Nucleus accumbens (tissue), 56 donors: ENCODE measurements at places on chromosomes 4 and X.

- DNase-seq = no peak
Measured at GRCh38 chr4:23438764-23439163, 451.1 kb downstream of the PPARGC1A start.

DNA sequence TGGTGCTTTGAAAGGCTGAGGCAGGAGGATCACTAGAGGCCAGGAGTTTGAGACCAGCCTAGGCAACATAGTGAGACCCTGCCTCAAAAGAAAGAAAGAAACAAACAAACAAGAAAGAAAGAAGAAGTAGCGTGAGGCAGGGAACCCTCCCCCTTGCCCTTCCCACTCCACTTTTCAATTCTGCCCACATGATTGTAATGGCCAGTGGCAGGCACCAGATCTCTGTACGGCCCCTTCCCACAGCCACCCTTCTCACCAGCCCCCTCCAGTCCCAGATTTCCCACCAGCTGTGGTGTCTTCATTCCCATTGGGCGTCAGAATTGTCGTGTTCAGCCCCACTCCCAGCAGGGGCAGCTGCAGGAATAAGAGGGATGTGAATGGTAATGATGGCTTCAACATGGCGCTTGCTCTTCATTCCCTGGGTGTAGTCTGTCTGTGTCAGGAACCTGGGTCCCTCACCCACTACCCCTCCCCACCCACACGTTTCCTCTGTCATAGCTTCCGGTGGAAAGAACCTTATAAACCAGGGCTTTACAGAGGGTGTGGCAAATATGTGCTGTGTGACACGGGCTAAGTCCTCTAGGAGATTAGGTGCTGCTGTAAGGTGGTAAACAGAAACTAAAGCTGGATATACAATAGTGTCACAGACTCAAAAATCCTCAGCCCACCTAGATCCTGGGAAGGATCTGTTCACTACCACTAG is at the start of gene IL2RG:
Gene IL2RG, minus strand, starts transcription at position 437 of the 703 bp plus-strand sequence. Its CDS starts 38 bp downstream, at position 399.
- no peak for DNase-seq

- no peak for DNase-seq
Measured at GRCh38 chr4:105122350-105122749, 24.3 kb upstream of the TET2 start.

DNA sequence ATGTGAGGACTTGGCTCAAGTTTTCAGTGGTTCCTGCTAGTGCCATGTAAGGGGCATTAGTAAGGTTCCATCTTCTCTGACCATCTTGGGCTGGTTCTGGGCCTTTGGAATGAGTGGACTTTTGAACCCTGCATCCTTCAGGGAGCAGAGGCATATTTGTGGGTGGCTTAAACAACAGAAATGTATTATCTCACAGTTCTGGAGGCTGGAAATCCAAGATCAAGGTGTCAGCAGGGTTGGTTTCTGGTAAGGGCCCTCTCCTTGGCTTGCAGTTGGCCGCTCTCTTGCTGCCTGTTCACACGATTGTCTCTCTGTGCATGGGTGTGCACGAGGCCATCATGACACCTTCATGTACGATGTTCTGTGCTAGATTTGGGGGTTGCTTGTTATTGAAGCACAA is 21.3 kb downstream of the CCKAR start:
- no peak for DNase-seq

GRCh38 chr4:111639876-111640275 is 505.4 kb upstream of the FAM241A start:
- no peak for DNase-seq

- DNase-seq = no peak
Measured at GRCh38 chrX:97330151-97330550, 446.4 kb downstream of the RPA4 start.

DNA sequence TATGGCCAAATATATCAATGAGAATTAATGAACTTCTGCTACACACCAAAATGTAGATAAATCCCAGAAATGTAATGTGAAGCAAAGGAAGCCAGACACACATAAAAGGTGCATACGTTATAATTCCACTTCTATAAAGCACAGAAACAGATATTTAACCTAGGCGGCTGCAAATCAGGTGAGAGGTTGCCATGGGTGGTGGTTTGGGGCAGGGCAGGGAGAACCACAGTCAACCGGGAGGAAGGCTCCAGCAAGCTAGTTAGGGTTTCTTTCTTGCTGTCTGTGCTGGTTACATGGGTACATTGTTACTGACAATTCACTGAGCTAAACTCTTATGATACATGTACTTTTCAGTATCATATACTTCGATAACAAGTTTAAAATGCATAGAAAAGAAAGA is 9.7 kb upstream of the PPARGC1A start:
- DNase-seq = no peak

DNA sequence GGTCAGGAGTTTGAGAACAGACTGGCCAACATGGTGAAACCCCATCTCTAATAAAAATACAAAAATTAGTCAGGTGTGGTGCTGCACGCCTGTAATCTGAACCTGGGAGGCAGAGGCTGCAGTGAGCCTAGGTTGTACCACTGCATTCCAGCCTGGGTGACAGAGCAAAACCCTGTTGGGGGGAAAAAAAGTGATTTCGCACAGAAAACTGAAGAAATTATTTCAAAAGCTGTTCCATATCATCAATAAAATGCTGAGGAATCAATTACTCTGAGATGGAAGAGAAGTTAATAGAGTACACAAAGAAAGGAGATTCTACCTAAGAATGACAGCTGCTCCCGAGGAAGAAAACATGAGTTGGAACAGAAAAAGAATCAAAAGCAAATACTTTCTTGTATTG is 95.9 kb downstream of the PDGFC start:
- DNase-seq = no peak

- no peak for DNase-seq
Measured at GRCh38 chrX:1172496-1172895, 40.0 kb downstream of the CRLF2 start.

GRCh38 chr4:86938771-86939520 is 4.1 kb downstream of the AFF1 start:
- no peak for DNase-seq

GRCh38 chrX:66015900-66016689 is 23.8 kb downstream of the VSIG4 start:
- DNase-seq = no peak

DNA sequence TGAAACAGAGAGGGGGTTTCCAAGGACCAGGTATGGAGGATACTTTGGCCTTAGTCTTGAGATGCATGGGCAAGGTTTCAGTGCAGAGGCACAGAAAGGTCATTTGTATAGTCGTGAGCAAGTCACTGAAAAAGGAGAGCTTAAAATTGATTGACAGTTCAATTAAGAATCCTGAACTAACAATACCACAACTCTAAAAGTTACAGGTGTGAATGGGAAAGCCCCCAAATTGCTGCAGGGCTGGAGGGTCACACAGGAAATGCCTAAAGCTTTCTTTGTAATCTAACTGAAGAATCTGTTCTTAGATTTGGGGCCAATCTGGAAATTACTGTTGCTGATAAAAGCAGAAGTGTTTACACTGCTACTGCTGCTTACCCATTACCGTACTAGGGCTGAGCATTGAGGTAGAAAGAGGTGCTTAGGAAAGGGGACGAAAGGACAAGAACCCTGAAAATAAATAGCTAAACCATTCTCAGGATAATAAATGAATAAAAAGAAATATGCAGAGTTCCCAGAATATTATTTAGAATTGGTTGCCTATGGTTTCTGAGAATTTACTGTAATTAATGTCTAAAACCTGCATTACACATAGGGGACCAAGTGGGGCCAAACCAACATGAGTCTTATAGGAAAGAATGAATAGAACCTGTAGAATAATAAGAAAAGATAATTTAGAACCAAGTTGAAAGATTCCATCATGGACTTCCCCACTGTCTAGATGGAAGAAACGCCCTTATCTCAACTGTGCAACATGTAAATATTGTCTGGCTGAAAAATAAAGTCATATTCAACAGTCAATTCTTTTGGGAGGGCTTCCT is 91.9 kb upstream of the PPP1R2C start:
- DNase-seq = no peak

GRCh38 chr4:169611991-169612870 is at the start of gene NEK1:
Gene NEK1 (minus strand): TSS chr4:169612583. CDS start chr4:169602630, 9,953 bp downstream.
- peak; percentile 89 for DNase-seq

GRCh38 chr4:4913147-4913561 is 53.7 kb downstream of the MSX1 start:
- DNase-seq = no peak

DNA sequence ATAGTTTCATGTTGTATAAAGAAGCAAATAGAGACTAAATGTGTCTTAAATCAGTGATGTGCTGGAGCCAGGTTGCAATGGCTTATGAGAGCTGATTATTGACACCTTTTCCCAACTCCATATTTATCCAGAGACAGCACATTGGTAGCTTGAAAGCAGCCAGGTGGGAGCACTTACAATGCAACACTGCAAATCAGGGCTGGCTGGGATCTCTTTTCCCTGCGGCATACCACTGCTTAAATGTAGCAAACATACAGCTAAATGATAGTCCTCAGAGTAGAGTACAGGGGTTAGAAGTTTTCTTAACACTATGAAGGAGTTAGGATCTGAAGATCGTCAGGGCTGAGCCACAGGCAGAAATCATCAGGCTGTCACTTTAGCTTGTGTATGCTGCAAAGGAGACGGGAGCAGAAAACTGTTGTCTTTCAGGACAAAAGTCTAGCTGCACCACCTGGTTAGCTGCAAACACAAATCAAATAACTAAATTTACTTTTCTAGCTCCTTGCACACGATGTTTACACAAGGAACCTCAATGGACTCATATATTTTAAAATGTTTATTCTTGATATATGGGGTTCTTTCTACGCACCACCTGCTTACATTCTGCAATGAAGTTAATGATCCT is 527.3 kb downstream of the TLL1 start:
- no peak for DNase-seq

DNA sequence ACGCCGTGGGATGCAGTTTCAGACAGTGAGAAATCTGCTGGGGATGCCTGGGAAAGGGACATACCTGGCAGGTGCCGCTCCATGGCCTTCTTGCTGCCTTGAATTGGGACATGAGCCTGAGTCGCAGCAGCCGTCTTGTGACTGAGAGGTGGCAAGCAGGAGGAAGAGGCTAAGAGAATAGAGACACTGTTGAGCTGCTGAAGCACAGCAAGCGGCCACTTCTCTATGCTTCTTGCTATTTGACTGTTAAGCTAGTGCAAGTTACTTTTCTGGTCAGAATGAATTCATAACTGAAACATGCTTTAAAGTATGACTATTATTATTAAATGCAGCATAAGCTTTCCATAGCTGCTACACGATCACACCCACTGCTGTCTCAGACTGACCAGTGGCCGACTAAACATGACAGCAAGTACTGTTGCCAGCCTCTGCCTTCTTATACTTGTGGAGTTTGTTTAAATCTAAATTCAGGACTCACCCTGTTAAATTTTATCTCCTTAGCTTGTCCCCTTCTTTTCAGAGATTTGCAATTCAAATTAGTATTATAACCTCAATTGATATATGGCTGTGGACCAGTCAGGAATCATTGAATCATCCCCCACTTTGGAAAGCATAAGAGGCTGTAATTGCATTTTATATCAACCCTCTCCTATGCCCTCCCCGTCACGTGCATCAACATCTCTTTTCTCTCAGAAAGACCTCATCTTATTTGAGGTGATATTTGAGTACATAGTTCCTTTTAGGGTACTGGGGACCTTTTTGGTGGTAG is 24.8 kb upstream of the ACSL1 start:
- no peak for DNase-seq

- DNase-seq = no peak
Measured at GRCh38 chrX:19392703-19393102, 49.0 kb downstream of the PDHA1 start.

DNA sequence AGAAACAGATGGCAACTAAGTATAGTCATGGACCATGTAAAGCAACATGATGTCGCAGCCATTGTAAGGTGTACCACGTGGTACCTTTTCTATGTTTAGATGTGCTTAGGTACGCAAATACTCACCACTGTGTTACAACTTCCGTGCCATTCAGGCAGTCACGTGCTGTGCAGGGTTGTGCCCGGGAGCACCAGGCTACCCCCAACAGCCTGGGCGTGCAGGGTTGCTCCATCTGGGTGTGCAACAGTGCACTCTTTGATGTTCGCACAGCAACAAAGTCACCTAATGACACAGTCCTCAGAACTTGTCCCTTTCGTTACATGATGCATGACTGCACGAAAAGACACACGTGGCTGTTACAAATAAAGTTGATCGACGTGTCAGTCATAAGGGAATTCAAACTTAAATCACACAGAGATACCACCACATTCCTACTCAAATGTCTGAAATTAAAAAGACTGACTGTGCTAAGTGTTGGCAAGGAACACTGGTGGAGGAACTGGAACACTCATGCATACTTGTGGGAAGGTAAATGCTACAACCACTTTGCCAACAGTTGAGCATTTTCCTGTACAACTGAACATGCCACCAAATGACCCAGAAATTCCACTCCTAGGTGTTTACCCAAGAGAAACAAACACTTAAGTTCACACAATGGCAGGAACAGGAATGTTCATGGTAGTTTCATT is 24.3 kb downstream of the CPLX1 start:
- no peak for DNase-seq

DNA sequence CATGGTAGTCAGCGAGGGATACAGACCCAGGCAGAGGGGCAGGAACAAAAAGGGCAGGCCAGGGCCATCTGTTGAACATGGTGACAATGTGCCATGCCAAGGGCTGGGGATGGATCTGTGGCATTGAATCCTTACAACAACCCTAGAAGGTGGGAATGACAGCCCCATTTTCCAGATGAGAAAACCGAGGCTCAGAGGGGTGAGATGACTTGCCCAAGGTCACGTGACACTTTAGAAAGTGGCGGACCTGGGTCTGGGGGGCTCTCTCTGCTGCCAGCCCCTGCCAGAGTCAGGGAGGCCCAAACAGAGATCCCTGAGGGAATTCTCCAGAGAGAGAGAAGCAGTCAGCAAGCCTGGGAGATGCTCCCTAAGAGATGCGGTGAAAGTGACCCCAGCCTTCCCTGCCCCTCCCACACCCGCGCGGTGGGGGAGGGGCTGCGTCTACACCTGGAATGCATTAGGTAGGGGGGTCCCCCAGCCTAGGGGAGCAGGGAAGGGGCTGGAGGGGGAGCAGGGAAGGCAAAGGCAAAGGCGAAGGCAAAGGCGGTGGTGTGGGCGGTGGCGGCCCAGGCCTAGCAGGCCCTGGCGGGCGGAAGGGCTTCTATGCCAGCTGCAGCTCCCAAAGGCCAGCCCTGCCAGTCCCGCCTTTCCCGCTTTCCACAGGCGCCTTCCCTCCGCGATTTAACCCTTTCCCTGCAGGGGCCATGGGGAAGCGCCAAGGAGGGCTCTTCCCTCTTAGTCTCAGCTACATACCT is 13.0 kb downstream of the FGD1 start:
- no peak for DNase-seq

DNA sequence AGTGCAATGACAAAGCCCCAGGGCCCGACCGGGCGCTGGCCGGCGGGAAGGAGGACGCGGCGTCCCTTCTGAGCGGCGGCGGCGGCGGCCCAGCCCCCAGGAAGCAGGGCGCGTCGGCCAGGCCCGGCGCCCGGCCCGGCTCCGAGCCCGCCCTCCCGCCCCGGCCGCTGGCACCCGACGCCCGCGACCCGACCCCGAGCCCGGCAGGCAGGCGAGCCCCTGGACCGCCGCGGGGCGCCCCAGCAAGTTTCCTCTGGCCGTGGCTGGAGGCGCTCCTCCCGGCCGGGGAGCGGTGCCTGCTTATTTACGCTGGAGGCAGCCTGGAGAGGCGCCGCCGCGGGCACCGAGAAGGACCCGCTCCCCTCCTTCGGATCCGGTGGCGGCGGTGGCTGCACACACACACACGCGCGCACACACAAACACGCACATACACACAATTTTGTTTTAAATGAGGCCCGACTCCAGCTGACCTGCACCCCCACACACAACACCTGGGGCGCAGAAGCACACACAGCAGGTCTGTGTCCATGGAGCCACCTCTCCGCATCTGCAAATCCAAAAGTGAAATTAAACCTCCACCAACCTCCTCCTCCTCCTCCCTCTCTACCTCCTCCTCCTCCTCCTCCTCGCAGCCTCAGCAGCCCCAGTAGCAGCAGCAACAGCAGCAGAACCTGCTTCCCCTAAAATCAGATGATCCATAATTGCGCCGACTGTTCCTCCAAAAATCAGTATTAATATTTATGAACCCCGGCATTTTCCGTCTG is 669 bp downstream of the IRF2 start:
- DNase-seq = no peak
